Calu3 (cell line): ENCODE measurements at places on chromosomes 3 and 15.

- DNase-seq, result no peak
- peaks cover 26% of the 10 kb centered on the region for H3K4me1 ChIP-seq
- H3K27me3 ChIP-seq, result peaks cover 55% of the 10 kb centered on the region
Observed at GRCh38 chr3:37765591-37766488, 95.8 kb upstream of the CTDSPL start.

DNA sequence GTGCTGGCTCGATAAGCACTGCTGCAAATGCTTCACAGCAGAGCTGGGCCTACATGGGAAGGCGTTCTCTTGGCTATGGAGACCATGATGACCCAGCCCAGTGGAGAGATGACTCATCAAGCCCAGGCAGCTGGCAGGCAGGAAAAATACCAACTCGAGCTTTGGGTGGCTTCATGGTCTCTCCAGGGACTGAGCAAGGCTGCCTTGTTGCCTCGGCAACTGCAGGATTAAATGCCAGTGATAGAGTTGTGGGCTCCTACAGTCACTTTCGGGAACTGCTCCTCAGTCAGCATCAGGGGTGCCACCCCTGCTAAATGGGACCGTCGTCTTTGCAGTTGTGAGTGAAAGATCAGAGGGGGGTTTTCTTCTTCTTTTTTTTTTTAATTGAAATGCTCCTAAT, 54.6 kb upstream of the MYZAP start:
- no peaks in the 10 kb centered on the region for H3K4me1 ChIP-seq
- H3K4me3 ChIP-seq, result no peak overlapping the region
- no peak for DNase-seq
- peaks cover 36% of the 10 kb centered on the region for H3K27me3 ChIP-seq

GRCh38 chr15:90550919-90551318, 21.2 kb downstream of the CRTC3 start:
- no peaks in the 10 kb centered on the region for H3K36me3 ChIP-seq
- no peak for DNase-seq
- no peak overlapping the region for H3K4me3 ChIP-seq
- H3K27ac ChIP-seq, result no peak overlapping the region
- no peaks in the 10 kb centered on the region for H3K4me1 ChIP-seq

- H3K27me3 ChIP-seq, result no peaks in the 10 kb centered on the region
- no peaks in the 10 kb centered on the region for H3K36me3 ChIP-seq
- H3K27ac ChIP-seq, result no peak overlapping the region
- no peak for DNase-seq
- H3K4me1 ChIP-seq, result no peaks in the 10 kb centered on the region
- no peak overlapping the region for H3K4me3 ChIP-seq
Observed at GRCh38 chr3:73451301-73451944, 173.3 kb downstream of the PDZRN3 start.

DNA sequence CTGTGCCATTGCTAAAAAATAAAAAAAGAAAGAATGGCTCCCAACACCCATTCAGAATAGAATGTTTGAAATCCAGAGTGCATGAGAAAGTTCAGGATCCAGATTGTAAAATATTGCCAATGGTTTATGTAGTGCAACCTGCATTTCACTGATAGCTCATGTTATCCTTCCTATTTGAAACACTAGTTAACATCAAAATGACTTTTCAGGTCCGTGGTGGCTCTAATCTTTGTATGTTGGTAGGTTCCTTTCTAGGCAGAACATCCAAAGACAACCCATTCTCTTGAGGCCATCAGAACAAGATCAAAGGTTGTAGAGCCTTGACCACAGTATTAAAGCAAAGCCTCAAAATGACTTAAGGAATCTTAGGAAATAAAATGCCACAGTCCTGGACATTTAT, 51.0 kb downstream of the PLCL2 start:
- no peak overlapping the region for H3K4me3 ChIP-seq
- H3K4me1 ChIP-seq, result no peaks in the 10 kb centered on the region
- DNase-seq, result no peak

- DNase-seq, result no peak
- no peak overlapping the region for H3K27ac ChIP-seq
- H3K4me3 ChIP-seq, result no peak overlapping the region
- H3K36me3 ChIP-seq, result no peaks in the 10 kb centered on the region
Observed at GRCh38 chr3:71520161-71521020, 63.1 kb downstream of the FOXP1 start.
